ENCODE measurements at places on chromosomes 12 and 14. TPM values are rescaled to one million over a fixed set of nuclear protein-coding genes. Genes with fewer than 3 reads are reported as not detected.

GRCh38 chr12:62891805-62892549 is 43.0 kb downstream of the PPM1H start:
- H3K27me3 ChIP-seq, result no peaks in the 10 kb centered on the region
- no peak overlapping the region for H3K27ac ChIP-seq
- no peak overlapping the region for H3K4me3 ChIP-seq
- H3K36me3 ChIP-seq, result no peaks in the 10 kb centered on the region

- H3K27ac ChIP-seq, result no peak overlapping the region
- no peak for DNase-seq
- no peak overlapping the region for H3K4me3 ChIP-seq
These were observed 423.2 kb downstream of the ATP23 start for GRCh38 chr12:58364389-58365086.

- H3K4me1 ChIP-seq, result no peaks in the 10 kb centered on the region
- no peak overlapping the region for H3K4me3 ChIP-seq
- no peak overlapping the region for H3K27ac ChIP-seq
- DNase-seq, result no peak
- no peaks in the 10 kb centered on the region for H3K36me3 ChIP-seq
These were observed 1296.6 kb downstream of the AACS start for GRCh38 chr12:126361804-126362203.

Gene KIF21A
- 23.1 TPM for total RNA-seq

DNA sequence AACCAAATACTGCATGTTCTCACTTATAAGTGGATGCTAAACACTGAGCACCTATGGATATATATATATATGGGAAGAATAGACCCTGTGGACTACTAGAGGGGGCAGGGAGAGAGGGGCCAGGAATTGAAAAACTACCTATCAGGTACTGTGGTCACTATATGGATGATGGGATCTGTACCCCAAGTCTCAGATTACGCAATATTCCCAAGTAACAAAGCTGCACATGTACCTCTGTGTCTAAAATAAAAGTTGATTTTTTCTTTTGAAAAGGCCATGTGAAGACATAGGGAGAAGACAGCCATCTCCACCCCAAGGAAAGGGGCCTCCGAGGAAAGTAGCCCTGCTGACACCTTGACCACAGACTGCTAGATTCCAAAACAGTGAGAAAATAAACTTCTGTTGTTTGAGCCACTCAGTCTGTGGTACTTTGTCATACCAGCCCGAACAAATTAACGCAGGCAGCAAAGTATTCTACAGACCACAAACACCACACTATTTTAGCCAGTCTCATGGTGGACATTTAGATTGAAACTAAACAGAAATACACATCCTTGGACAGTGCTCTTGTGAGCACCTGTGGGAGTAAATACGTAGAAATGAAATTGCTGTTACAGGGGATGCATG is 197.1 kb downstream of the EFCAB11 start:
- no peaks in the 10 kb centered on the region for H3K4me1 ChIP-seq
- no peak for DNase-seq
- H3K4me3 ChIP-seq, result no peak overlapping the region
- no peaks in the 10 kb centered on the region for H3K36me3 ChIP-seq

DNA sequence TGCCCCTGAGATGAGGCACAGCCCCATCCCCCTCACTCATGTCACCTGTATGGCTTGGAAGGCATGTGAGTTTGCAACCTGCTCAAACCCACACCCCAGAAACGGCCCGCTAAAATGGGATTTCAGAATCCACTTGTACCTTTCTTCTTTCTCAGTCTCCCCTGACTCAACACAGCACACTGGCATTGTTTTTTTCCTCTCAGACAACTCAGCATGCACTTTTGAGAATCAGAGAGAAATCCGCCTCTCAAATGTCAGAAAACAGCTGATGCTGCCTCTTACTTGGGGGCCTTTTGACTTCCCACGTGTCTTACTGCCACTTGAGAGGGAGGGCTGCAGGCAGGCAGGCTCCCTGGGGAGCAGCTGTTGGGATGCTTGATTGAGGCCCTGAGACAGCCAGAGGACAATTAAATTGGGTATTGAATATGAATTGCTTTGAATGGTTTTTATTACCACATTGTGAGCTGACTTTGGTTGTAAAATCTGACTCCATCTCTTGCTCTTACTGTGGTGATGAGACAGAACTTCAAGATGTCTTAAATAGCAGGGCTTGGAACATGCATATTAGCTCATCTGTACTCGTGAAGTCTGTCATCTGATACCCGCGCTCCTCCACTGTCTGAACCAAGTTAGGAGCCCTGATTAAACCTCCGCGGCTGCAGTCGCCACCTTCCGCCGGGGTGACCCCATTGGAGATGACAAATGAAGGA is 96.6 kb downstream of the APAF1 start:
- peaks cover 10% of the 10 kb centered on the region for H3K27me3 ChIP-seq
- H3K4me1 ChIP-seq, result no peaks in the 10 kb centered on the region
- no peak for DNase-seq
- no peaks in the 10 kb centered on the region for H3K36me3 ChIP-seq
- no peak overlapping the region for H3K4me3 ChIP-seq

Gene HEATR5A
- total RNA-seq, result 40.4 TPM

Gene BCL11B
- total RNA-seq, result not detected

GRCh38 chr14:96357216-96357615 is 5.9 kb downstream of the ATG2B start:
- no peaks in the 10 kb centered on the region for H3K27me3 ChIP-seq
- H3K36me3 ChIP-seq, result no peaks in the 10 kb centered on the region
- H3K4me1 ChIP-seq, result peaks cover 22% of the 10 kb centered on the region

Gene KRT78
- total RNA-seq, result not detected

DNA sequence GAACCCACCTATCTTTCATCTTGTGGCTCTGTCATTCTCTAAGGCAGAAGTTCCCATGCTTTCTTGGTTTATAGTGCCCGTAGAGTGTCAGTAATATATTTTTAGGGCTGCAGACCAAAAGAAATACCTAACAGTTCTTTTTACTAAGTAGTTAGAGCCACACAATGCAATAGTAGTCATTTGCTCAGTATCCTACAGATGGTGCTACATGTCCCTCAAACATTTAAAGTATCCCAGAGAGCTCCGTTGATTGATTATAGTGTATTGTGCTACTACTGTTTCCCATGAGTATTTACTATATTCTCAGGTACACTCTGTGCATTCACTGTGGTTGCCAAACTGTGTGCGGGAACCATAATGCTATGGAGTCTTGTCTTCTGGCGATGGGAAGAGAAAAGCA is 4.7 kb upstream of the PLBD1 start:
- no peak for DNase-seq
- no peaks in the 10 kb centered on the region for H3K4me1 ChIP-seq

Gene PELI2
- total RNA-seq, result 2.5 TPM

- no peak overlapping the region for H3K4me3 ChIP-seq
- H3K4me1 ChIP-seq, result no peaks in the 10 kb centered on the region
- H3K27me3 ChIP-seq, result no peaks in the 10 kb centered on the region
- no peak for DNase-seq
- H3K27ac ChIP-seq, result no peak overlapping the region
- H3K36me3 ChIP-seq, result no peaks in the 10 kb centered on the region
These were observed 168.6 kb downstream of the CPNE8 start for GRCh38 chr12:38736821-38737220.

DNA sequence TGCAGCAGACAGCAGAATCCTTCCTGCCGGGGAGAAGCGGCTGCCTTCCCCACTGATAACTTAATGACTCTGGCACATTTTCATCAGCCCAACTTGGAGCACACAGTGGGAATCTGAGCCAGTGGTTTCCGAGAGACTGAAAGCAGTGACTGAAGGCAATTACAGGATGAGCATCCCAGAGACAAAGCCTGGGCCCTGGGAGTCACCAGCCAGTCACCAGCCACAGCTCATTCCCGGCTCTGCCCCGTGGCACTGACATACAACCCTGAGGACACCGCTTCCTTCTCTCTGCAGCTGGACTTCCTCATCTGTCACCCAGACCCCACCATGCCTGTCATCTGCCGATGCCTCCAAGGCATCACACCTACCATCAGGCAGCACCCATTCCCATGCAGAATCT is 192.3 kb downstream of the DPF3 start:
- H3K36me3 ChIP-seq, result no peaks in the 10 kb centered on the region
- H3K4me1 ChIP-seq, result peaks cover 35% of the 10 kb centered on the region
- no peak overlapping the region for H3K4me3 ChIP-seq
- H3K27me3 ChIP-seq, result no peaks in the 10 kb centered on the region
- DNase-seq, result no peak
- peak overlapping the region; percentile 2 for H3K27ac ChIP-seq

DNA sequence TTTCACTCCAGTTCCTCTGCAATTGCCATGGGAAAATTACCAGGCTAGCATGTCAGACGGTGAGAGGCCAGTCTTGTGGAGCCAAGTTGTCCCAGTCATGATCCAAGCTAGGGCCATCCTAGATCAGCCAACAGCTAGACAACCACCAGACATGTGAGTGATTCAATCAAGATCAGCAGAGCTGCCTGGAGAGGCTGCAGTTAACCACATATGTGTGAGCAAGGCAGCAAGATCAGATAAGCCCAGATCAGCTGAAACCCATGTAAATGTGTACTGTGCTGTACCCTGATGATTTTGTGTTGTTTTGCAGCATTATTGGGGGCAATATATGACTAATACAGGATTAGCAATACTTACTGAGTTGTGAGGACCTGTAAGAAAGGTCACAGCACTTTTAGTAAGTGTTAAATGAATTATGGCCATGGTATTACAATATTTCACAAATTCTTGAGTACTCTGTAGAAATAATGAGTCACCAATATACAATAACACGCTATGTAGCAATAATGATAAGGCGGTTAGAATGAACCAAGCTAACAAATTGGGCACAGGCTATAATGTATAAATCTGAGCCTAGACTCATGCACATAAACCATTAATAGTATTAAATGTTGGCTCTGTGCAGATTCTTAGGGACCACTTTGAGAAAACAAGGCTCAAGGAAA is 91.4 kb downstream of the SUDS3 start:
- no peak overlapping the region for H3K27ac ChIP-seq
- H3K4me3 ChIP-seq, result no peak overlapping the region
- H3K36me3 ChIP-seq, result no peaks in the 10 kb centered on the region
- no peaks in the 10 kb centered on the region for H3K27me3 ChIP-seq
- H3K4me1 ChIP-seq, result no peaks in the 10 kb centered on the region

DNA sequence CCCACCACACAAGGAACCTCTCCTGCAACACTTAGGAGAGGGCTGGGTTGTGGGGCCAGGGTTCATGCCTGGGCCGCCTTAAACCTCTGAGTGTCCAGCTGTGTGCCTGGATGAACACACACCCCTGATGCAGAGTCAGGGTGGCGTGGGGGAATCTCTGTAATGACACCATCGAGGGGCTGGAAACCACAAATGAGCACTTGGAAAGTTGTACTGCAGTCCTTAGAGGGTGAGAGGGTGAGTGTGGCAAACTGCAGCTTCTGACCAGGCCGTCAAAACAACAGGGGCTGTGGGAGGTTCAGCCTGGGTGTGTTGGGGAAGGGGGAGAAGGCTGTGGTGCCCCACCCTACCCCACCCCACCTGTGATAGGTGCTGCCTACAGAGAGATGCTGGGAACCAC is 12.4 kb upstream of the KRT5 start:
- H3K36me3 ChIP-seq, result no peaks in the 10 kb centered on the region
- H3K27ac ChIP-seq, result no peak overlapping the region
- no peak overlapping the region for H3K4me3 ChIP-seq
- H3K27me3 ChIP-seq, result no peaks in the 10 kb centered on the region
- no peaks in the 10 kb centered on the region for H3K4me1 ChIP-seq

DNA sequence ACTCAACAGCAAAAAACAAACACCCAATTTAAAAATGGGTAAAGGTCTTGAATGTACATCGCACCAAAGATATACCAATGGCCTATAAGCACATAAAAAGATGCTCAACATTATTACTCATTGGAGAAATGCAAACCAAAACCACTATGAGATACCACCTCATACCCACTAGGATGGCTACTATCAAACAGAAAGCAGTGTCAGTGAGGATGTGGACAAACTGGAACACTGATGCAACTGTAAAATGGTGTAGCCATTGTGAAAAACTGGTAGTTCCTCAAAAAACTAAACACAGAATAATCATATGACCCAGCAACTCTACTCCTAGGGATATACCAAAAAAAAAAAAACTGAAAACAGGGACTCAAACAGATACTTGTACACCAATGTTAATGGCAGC is 49.3 kb downstream of the CDK17 start:
- no peaks in the 10 kb centered on the region for H3K27me3 ChIP-seq
- no peak for DNase-seq
- H3K4me1 ChIP-seq, result peaks cover 19% of the 10 kb centered on the region

Gene CSRNP2
- 17.8 TPM for total RNA-seq

Gene EML1
- total RNA-seq, result 6.9 TPM

Gene KCNC2
- 1.2 TPM for total RNA-seq

Data from psoas muscle (tissue), 8 donors.